ENCODE measurements at places on chromosomes 3 and 15.

DNA sequence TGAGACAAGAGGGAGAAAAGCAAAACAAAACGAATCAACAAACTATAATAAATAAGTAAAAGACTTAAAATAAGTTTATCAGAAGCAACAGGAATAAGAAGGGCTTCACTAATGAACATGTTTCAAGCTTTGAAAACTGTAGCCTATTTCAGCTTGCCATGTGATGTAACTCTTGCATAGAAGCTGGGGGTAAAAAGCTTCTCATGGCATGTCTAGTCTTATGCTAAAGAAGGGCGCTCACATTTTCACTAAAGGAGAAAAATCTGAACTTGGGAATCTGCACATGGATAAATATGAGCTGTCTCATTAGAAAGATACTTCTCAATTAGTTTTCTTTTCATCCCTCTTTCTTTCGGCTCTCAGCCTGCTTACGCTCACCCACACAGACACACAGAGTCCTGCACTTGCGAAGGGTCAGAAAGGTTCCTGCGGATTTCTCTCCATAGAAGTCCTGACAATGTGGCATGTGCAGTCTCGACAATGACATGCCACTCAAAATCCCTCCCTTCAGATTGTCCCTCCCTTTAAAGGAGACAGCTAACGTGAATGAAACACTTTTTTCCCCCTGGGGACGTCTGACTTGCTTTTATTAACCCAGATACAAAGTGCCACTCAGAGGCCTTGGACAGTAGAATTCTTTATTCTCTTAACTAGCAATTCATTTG is 568.9 kb upstream of the NR2F2 start:
- DNase-seq = no peak
- no peaks in the 10 kb centered on the region for H3K4me1 ChIP-seq
- H3K27me3 ChIP-seq = no peaks in the 10 kb centered on the region
- no peak overlapping the region for H3K4me3 ChIP-seq

DNA sequence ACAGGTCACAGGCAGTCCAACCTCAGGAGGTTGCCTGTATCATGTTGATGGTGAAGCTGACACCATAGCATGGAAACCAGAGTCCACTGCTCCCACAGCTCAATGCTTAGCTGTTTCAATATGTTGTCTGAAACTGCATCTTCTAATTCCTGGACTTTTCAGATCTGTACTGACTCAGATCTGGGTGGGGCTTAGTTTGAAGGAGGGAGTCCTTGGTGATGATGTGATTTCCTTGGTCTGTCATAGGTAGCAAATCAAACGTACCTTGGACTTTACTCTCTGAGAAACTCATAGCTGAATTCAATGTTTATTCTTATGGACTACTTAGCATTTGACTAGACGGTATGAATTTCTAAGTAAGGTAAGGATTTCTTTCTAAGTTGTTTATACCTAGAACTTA is at the start of gene HHLA2:
Gene HHLA2, plus strand, starts transcription at position 310 of the 400 bp plus-strand sequence. CDS start 55,266 bp downstream, outside the sequence.
- peak; percentile 17 for DNase-seq
- H3K27ac ChIP-seq = no peak within 1 kb of the TSS
- no peaks in the 10 kb centered on the region for H3K36me3 ChIP-seq
- no peak within 1 kb of the TSS for H3K4me3 ChIP-seq

DNA sequence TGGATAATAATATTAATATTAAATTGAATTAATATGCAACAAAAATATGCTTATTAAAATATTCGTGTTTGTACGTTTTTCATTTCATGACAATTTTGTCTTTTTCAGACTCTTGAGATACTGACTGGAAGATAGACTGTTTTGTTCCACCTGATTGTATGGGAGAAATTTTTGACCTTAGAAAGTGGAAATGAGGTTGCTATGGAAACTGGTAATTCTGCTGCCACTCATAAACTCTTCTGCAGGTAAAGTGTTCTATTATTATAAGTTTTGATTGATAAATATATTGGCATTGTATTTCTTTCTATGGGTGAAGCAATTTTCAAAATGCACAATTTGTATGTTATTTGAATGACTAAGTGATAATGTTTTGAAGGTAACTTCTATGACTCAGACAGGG is 55.0 kb downstream of the CNTN6 start:
- no peak overlapping the region for H3K4me3 ChIP-seq
- DNase-seq = no peak

DNA sequence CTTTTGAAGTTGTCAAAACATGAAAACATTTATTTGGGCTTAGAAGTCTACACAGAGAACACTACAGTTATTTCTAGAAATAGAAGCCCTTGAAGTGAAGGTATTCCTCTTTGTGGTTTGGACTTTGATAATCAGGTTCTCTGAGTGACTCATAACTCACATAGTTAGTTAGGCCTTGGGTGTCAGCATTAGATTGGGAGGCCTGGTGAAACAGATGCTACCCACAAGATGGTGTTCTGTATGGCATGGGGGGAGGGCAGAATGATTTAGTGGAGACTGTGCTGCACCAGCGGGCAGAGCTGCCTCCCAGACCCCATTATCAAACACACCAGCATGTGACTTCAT is 108.9 kb upstream of the ETV5 start:
- no peak overlapping the region for H3K27ac ChIP-seq
- H3K4me3 ChIP-seq = no peak overlapping the region
- peaks cover 11% of the 10 kb centered on the region for H3K27me3 ChIP-seq
- no peaks in the 10 kb centered on the region for H3K36me3 ChIP-seq
- peaks cover 9% of the 10 kb centered on the region for H3K4me1 ChIP-seq
- no peak for DNase-seq
